ENCODE measurements at places on chromosomes 5 and 9.

DNA sequence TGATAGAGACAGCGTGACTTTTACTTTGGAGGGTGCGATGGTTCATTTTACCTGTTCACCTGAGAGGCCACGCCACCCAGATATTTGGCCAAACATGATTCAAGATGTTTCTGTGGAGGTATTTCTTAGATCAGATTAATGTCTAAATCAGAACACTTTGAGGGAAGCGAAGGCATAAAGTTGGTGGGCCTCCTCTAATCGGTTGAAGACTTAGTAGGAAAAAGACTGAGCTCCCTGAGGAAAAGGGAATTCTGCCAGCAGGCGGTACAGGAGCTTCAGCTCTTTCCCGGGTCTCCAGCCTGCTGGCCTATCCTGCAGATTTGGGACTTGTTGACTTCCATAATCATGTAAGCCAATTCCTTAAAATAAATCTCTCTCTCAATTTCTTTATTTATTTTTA lies 7.0 kb upstream of the LAMC3 start:
- no peak for DNase-seq

DNA sequence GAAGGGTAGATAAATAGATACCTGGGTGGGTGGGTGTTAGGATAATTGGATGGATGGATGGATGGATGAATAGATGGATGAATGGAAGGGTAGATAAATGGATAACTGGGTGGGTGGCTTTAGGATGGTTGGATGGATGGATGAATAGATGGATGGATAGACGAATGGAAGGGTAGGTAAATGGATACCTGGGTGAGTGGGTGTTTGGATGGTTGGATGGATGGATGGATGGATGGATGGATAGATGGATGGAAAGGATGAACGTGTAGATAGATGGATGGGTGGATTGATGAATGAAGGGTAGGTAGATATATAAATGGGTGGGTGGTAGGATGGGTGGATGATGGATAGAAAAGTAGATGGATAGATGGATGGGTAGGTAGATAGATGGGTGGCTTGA lies 59.8 kb upstream of the RXRA start:
- DNase-seq: no peak

- no peak for DNase-seq
These were observed 86.1 kb downstream of the ARL15 start for GRCh38 chr5:54224103-54224826.

DNA sequence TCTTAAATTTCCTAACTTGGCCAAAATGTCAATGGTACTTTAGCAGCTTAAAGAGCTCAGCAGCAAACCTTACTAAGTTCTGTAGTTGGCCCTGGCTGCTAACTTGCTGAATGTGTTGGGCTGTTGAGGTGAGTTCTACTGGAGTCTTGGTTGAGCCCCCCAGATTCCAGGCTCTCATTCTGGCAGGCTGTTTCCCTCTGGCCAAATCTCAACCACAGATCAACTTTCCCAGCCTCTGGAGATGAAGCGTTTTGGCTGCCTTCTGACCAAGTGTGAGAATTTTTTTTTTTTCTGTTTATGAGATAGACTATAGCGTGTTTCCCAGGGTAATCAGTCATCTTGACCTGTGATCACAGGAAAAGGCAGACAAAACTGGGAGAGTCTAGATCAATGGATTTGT lies 343.7 kb downstream of the EBF1 start:
- no peak for DNase-seq

- no peak for DNase-seq
These were observed 204.2 kb upstream of the PIK3R1 start for GRCh38 chr5:68011259-68011760.

- no peak for DNase-seq
These were observed 717.5 kb downstream of the IRX1 start for GRCh38 chr5:4313138-4313537.

DNA sequence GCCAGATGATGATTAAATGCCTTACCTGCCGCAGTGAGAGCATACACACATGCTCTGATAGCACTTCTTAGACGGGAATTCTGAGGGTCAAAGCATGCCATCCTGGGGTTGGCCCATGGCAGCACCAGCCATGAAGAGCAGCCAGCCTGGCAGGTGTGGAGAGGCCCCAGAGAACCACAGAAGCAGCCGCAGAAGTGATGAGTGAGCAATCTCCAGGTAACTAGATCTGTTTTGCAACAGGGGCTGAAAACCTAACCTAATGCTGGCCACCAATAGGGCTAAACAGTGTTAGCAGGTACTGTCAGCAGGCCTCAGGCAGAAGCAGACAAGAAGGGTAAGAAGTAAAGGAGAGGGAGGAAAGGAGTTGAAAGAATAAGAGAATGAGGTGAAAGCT lies 33.5 kb upstream of the HOMER1 start:
- no peak for DNase-seq

GRCh38 chr5:175805256-175806011 lies 65.9 kb upstream of the CPLX2 start:
- DNase-seq: no peak

DNA sequence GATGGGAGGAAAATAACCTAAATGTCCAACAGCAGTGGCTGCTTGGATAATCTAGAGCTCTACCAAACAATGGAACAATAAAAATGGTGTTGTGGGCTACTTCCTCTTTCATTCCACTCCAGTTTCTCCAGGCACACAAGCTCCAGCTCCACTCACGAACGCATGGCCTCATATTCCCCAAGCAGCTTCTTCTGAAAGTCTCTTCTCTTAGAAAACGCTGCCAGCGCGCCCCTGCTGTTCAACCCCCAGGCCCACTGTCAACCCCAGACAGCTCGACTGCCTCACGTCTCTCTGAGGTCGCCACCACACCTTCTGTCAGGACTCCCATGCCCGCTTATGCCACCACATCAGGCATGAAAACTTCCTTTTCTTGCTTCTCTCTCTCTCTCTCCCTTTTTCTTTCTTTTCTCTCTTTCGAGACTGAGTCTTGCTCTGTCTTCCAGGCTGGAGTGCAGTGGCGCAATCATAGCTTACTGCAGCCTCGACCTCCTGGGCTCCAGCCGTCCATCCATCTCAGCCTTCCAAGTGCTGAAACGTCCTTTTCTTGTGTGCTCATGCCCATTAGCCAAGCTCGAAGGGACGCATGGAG lies 16.2 kb downstream of the OR2V2 start:
- DNase-seq: no peak

- DNase-seq: no peak
These were observed 978 bp upstream of the ADCY2 start for GRCh38 chr5:7394889-7395431.

DNA sequence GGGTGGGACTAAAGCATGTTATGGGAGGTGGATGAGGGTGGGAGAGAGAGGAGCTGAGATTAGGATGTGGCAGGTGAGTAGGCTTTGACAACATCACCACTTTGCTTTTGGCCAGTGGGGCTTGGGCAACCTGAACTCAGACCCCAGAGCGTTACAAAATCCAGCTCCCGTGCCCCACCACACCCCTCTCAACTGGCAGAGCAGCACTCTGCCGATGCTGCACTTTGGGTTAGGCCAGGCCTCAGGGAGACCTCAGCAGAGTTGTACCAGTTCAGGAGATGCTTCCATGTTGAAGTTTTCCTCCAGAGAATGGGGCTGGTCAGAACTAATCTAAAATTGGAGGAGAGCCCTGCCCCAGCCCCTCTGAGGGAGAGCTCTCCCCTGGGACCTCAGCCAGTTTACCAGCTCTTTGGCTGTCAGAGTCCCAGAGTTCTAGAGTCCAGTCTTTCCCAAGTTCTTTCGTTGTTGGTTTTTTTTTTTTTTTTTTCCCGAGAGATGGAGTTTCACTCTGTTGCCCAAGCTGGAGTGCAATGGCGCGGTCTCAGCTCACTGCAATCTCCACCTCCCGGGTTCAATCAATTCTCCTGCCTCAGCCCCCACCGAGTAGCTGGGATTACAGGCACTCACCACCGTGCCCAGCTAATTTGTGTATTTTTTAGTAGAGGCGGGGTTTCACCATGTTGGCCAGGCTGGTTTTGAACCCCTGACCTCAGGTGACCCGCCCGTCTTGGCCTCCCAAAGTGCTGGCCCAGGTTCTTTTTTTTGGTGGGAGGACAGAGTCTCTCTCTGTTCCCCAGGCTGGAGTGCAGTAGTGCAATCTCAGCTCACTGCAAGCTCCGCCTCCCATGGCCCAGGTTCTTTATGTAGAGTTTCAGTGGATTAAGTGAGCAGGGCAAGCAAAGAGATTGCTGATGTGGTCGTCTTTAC lies 17.8 kb downstream of the NUDT2 start:
- no peak for DNase-seq

- peak; percentile 13 for DNase-seq
These were observed 49.9 kb upstream of the GPR151 start for GRCh38 chr5:146565764-146566367.

DNA sequence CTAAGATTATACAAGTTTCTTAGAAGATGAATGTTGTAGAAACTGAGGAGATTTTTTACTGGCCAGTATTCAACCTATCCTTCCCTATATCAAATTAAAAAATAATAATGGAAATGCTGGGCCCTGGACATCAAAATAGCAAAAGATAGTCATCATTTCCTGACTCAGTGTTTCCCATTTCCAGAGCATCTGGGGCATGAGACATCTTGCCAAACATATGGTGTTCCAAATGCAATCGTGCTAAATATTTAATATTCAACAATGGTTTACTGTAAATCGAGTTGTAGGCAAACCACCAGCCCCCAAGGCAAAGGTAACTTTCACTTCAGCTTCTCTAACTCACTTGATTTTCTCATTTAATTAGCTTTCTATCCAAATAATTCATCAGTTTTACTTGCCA lies 152.9 kb downstream of the FRMD3 start:
- no peak for DNase-seq

DNA sequence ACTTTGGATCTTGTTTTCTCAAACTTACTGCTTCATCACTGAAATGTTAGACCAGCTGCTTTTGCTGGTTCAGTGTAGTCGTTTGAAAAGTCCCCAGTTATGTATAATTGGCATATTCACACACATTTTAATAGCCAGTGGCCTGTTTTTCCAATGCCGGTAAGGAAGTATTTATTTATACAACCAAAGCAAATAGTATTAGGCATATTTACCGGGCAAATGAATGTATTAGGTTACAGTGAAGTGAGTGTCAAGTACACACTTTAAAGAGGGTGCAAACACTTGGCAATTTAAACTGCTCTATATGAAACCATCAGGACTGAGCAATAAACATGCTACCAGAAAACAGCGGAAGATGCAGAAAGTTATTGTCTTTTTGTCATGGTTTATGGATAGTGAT lies 242.9 kb downstream of the MCTP1 start:
- no peak for DNase-seq

DNA sequence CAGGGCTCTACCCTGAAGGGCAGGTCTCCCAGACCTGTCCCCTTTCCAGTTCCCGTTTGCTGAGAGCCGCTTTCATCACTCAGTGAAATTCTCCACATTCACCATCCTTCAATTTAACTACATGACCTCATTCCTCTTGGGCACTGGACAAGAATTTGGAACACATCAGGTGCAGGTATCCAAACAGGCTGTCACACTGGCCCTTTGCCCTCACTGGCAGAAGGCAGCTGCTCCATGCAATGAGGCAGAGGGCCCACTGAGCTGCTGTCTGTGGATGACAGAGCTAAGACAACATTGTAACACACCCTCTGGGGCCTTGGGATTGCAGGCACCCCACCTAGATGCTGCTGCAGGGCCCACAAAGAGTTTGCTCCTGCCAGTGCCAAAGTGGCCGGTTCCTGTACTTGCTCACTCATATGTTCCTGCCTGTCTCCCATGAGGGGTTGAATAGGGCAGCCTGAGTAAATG lies 55.1 kb downstream of the ACTL7B start:
- DNase-seq: no peak

DNA sequence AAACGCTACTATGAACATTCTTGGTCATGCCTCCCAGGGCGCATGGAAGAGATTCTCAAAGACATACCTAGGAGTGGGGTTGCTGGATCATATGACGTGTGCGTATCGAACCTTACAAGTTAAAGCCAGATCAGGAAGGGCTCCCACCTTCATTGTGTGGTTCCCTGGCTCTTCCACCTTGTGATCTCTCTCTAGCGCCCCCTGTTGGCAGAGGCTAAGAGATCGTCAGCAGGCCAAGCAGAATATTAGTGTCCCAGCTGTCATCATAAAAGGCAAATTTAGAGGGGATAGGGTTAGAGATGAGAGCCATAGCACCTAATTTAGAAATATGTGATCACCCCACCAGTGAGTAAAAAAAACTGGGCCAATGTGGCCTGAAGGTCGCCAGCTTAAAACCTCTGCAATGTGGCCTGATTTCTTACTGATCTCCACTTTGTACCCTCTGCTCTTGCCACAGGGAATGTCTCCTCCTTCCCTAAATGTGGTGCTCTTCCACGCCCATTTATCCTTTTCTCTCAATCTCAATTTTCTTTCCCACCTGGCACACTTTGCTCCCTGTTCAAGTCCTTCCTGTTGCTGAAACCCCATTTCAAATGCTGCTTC lies 91.7 kb upstream of the SHB start:
- peak; percentile 31 for DNase-seq

DNA sequence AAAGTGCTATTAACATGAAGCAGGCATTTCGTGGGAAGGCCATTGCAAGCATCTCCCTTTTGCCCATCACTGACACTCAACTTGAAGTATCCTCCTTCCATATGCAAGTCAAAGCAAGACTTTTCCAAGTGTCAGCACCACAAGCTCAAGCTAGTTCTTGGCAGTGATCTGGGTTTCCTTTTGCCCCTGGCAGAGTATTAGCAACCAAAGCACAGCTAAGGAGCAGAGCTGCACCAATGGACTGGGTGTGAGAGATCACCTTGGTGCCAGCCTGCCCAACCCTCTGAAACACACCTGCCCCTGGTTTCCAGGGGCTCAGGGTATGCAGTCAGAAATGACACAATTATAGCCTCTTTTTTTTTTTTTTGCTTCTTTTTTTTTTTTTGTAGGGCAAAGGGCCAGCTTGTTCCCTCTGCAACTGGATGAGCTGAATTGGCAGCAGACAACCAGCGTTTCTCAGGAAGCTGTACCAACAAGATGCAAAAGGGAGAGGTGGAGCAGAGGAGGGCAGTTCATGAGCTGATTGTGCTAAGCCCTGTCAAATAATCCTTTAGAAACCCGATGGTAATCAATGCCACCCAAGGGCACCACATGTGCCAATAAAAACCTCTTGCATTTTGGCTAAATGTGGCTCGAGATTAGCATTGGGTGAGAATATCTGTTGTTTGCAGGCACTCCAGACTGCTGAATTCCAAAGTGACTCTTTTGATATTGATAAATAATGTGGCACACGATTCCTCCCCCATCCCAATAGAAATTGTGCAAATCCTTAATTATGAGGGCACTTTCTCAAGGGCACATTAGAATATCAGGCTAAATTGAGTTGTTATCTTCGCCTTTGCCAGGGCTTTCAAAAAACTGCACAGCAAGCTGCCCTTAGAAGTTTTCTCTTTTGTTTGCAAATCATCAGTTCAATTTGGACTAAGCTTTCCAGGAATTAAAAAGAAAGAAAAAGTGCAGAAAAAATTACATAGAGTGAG lies 192.4 kb downstream of the GAS1 start:
- DNase-seq: no peak

GRCh38 chr5:119287547-119288111 lies 68.2 kb upstream of the TNFAIP8 start:
- DNase-seq: no peak

DNA sequence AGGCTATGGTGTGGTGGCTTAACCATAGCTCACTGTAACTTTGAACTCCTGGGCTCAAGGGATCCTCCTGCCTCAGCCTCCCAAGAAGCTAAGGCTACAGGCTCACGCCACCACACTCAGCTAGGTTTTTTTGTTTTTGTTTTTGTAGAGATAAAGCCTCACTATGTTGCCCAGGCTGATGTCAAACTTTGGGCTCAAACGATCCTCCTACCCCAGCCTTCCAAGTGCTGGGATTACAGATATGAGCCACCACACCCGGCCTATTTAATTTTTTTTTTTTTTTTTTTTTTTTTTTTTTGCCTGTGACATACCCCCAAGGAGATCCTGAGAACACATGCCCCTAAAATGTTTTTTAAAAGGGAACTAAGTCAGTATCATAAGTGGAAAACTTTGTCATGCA lies 10.4 kb downstream of the FUBP3 start:
- DNase-seq: no peak

Measured in stimulated activated CD4-positive, alpha-beta T cell treated with anti-CD3 and anti-CD28 coated beads, Interleukin-2, amount 100 ng/mL, for 4 hours (primary cell).